Activated T-helper 1 cell treated with Interleukin-2 at 50 U/mL for 16 hours (primary cell): ENCODE measurements at places on chromosomes 2 and 18.

- DNase-seq = no peak
Measured at GRCh38 chr2:21683838-21684237, 560.1 kb downstream of the TDRD15 start.

DNA sequence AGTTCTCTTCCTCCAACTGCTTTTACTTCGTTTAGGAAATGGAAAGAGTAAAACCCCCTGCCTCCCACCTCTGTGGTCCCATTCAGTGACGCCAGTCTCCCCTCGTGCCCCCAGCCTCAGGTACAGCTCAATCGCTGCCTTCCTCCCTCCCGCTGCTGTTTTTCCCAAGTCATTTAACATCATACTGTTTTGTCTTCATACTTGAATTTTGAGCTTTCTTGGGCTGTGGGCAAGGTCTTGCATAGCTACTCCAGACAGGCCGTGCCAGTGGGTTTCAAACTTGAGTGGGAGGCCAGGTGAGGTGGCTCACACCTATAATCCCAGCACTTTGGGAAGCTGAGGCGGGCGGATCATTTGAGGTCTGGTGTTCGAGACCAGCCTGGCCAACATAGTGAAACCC, 155.3 kb downstream of the TANC1 start:
- DNase-seq = no peak

- no peak for DNase-seq
Measured at GRCh38 chr2:130765464-130765863, 10.1 kb downstream of the AMER3 start.

- DNase-seq = no peak
Measured at GRCh38 chr2:159076241-159076640, 107.8 kb downstream of the TANC1 start.

GRCh38 chr18:56066524-56067213, 478.7 kb upstream of the TCF4 start:
- DNase-seq = no peak

GRCh38 chr2:41337956-41338355, 709.9 kb upstream of the PKDCC start:
- no peak for DNase-seq

DNA sequence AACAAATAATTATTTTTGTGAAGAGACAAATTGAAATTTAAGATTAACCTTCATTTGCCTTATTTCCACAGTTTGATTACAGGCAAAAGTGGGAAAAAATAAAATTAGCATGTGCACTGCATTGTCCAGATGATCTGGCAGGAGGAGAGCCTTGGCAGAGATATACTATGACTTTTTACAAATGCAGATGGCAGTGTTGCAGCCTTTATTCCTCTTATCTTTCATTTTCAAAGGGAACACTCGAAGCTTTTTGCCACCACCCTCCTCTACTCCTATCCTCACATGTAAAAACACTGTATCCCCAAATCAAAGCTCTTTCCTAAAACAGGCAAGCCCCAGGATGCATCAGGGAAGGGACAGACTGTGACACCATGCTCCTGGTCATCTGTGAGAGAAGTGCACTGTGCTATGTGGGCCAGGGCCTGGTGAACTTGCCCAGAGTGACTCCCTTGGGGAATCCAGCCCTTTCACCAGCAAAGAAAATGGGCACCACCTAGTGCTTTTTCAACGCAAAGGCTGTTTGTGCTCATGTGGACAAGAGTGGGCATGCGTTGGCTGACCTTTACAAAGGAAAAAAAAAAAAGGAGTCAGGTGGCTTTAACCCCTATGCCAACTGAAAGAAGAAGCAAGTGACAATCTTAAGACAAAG, 74.7 kb upstream of the ETAA1 start:
- no peak for DNase-seq

DNA sequence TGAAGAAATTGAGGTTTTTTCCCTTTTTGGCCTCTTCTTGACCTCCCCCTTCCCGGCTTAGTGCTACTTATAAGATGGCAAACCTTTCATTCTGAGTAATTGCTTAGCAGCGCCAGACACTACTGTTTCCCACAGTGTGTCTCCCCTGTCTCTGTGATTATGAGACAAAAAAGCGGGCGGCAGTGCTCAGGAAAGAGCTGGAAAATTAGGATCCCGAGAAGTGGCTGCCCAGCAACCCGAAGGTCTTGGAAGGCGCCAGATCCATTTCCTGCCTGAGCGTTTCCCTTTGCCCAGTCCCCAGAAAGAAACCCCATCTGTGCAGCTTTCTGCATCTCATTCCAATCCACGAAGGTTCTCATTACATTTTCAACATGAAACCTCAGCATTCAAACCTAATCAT, 191.9 kb upstream of the APCDD1 start:
- DNase-seq = no peak

DNA sequence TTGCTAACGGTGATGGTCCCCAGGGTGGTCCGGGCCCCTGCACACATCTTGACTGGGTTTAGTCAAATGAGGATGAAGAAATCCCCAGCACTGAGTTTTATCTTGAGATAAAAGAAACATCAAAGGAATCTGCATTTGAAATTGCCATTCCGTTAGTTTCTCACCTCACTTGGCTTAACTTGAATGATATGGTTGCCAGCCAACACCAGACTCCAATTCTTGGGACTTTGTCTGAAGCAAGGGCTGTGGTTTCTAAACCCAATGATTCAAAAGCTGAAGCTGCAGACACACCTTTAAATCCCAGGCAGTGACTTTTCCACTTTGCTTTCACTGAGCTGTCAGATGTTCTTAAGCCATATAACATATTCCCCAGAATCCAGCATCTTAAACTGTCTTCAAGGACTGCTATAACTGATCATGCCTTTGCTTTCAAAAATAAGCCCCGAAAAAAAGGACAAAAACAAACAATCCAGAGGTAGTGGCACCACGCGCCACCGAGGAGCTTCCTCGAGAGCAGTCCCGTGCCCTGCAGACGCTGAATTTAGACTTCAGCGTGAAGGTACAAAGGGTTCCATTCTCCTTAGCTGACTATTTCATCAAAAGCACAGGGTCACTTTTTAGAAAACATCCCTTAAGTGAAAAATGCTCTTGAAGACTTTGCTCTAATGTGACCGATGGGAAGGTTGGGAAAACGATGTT, 189.3 kb downstream of the HDAC4 start:
- DNase-seq = no peak

- DNase-seq = no peak
Measured at GRCh38 chr2:222548992-222549391, 106.9 kb downstream of the FARSB start.

DNA sequence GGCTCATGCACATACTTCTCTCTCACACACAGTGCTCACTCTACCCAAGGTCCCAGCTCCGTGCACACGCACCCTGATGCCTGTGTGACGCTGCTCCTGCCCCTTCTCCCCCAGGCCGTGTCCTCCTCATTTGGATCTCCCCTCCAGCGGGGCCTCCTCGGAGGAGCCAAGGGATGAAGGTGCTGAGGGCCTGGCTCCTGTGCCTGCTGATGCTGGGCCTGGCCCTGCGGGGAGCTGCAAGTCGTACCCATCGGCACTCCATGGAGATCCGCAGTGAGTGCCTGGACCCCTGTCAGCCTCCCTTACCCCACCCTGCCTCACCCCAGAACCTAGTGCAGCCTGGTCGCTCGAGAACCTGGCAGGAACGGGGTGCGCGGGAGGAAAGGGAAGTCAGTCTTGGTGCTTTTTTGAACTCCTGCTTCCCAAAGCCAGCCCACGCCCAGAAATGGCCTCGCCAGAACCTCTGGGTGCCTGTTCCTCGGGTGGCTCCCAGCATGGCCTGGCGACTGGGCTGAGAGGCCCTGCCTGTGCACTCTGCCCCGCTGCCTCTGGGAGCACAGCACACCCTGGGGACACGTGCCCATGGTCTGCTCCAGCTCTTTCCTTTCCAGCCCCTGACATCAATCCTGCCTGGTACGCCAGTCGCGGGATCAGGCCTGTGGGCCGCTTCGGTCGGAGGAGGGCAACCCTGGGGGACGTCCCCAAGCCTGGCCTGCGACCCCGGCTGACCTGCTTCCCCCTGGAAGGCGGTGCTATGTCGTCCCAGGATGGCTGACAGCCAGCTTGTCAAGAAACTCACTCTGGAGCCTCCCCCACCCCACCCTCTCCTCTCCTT, at the start of gene PRLH:
Gene PRLH, plus strand, starts transcription at position 174 of the 835 bp plus-strand sequence. Its CDS starts 0 bp downstream, at position 174.
- DNase-seq = no peak

DNA sequence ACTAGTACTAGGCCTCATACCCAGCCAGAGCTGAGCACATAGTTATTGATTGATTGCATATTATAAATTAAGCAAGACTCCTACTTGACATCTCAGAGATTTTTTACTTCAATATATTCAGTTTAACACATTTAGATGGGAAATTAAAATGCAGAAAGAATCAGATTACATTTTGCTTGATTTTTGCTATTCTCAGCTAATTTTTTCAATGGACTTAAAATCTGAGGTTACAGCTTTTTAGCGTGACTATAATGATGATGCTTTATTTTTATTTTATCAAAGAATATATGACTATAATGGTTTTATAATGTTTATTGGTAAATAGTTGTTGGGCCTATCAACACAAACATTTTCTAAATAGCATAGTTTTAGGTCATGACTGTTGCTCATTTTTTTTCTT, 493.0 kb upstream of the CNTNAP5 start:
- no peak for DNase-seq

DNA sequence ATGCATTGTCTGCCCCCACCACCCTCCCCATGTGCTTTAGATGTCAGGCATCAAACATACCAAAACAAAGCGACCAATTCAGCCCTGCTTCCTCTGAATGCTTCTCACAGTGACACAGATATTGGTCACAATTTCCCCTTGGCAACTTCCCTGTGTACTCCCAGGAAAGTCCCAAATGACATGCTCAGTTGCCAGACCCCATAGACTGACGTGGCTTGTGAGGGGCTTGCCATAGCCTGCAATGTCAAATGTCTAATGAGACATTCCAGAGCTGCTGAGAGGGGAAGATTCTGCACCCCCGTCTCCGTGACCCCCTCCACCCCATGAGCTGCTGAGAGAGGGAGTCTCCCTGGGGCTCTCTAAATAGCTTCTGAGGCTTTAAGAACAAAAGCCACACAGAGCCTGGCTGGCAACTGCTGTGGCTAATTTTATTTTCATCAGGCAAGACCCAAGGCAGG, 47.3 kb downstream of the RFTN2 start:
- DNase-seq = no peak

- DNase-seq = no peak
Measured at GRCh38 chr2:234949762-234950434, 1.9 kb upstream of the SH3BP4 start.

DNA sequence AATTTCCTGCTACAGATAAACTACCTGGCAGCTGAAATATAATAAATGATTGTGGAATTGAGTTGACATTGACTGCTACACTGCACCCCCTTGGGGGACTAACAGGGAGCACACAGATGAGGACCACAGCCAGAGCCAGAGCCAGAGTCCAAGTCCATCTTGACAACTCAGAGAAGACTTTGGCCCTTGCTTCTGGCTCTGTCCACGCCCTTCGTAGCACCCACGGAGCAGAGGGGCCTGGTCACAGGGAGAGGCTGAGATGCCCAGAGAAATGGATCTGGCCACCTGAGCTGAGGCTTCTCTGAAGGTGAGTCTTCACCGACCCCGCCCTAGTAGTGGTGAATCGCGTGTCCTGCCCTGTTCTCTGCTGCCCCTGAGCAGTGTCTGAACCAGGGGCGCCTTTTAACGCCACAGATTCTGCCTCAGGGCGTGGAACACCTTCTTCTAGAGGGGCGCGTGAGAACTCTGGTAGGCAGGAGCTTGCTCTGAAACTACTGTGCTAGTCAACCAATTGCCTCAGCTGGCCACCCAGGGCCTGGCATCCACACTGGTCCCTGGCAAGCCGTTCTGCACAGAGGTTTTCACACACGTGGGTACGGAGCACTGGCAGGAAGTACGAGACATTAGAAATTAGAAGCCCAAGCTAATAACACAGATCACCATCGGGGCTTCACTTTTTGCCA, 35.7 kb upstream of the MAT2A start:
- no peak for DNase-seq

DNA sequence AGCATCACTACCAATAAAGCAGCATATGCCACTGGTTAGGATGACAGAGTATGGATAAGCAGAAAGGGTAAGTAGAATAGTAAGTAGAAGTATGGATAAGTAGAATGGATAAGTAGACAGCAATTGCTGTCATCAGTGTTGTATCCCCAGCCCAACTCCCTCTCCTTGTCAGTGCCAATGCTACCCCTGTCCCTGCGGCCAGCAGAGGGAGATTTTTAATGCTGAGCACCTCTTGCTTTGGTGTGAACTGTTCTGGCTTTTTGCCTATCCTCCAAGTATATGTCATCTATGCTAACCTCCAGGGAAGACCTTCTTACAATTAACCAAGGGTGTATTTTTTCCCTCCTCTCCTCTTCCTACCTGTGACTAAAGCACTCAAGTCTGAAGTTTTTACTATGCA, 136.7 kb upstream of the SPHKAP start:
- no peak for DNase-seq

GRCh38 chr2:173808718-173809117, 156.5 kb downstream of the SP3 start:
- no peak for DNase-seq

DNA sequence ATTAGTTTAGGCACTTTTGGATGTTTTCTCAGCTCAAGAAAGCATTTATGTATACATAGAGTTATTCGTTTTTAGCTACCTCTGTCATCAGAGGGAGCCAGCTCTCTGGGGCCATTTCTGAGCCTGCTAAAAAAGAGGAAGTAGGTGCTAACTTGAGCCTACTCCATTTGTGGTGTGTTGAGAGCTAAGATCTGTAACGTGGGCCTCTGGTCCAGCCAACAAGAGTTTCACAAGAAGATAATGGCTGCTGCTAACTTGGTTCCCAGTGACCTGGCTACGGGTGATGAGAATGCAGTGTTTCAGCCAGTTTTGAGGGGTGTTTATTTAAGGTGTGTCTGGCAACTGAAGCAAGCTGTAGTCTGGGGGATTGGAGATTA, 182.5 kb downstream of the PRKCE start:
- DNase-seq = no peak

DNA sequence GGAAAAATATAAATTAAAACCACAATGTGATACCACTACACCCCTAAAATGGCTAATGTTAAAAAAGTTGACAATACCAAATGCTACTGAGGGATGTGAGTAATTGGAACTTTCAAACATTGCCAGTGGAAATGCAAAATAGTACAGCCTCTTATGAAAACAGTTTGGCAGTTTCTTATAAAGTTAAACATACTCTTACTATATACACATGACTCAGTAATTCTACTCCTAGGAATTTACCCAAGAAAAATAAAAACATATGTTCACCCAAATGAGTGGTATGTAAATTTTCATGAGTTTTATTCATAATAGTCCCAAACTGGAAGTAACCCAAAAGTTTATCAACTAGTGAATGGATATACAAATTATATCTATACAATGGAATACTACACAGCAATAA, 228.0 kb downstream of the CYP26B1 start:
- no peak for DNase-seq

DNA sequence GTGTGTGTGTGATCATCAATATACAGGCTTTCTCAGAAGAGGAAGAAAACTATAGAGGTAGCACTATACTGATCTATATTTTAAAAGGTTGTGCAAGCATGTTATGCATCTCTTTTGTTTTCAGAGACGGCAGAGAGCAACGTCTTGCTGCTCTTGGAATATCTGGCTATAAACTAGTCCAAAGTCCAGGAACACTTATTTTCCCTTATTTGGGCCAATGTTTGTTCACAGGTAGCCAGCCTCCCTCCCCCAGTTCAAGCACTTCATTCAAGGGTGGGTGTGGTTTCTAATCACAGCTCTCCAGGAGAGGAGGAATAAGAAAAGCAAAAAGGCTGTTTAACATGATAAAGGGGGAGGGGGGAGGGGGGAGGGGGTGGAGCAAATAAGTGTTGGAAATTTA, 4.2 kb downstream of the FZD5 start:
- DNase-seq = no peak
